Tracheal epithelial cell (primary cell): ENCODE measurements at places on chromosomes 1 and 21. TPM values are rescaled to one million over a fixed set of nuclear protein-coding genes. Genes with fewer than 3 reads are reported as not detected.

The RTCA gene
- 38.6 and 48.0 TPM in 2 replicates for total RNA-seq

The IL10RB gene
- 29.6 and 31.1 TPM in 2 replicates for total RNA-seq

The NTRK1 gene
- total RNA-seq, result not detected in 2 replicates

The NR5A2 gene
- total RNA-seq, result 0.24 TPM in 1 of 2 replicates, not detected in the other

The PALMD gene
- total RNA-seq, result 1.7 and 4.7 TPM in 2 replicates

The CASZ1 gene
- 10.4 and 19.8 TPM in 2 replicates for total RNA-seq

The HES3 gene
- not detected in 2 replicates for total RNA-seq

The PTPN22 gene
- total RNA-seq, result 0.21 and 0.96 TPM in 2 replicates

The IGSF3 gene
- total RNA-seq, result 66.9 and 109 TPM in 2 replicates

The RNF11 gene
- total RNA-seq, result 77.6 and 79.1 TPM in 2 replicates

The AKR7A3 gene
- 0.72 TPM in 1 of 2 replicates, not detected in the other for total RNA-seq
